GM23338 (cell line): ENCODE measurements at places on chromosomes 2 and 18.

DNA sequence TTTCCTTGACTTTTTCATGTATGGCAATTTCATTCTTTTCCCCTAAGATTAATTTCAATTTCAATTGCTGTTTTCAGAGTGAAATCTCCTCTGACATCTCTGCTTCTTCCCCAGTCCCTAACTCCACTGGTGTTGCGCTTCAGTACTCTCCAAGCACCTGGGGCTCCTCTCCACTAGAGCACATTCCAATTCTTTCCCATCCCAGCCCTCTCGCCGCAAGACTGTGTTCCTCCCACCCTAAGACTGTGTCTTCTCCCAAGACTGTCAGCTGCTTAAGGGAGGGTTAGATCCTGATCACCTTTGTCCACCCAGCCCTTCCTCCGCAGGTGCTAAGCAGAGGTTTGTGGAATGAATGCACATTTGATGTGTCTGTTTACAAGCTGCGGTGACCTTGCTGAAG lies 255.7 kb upstream of the CCDC68 start:
- DNase-seq = peak; percentile 33

- no peak for DNase-seq
Measured at GRCh38 chr2:166117491-166117890, 10.3 kb downstream of the SCN1A start.

DNA sequence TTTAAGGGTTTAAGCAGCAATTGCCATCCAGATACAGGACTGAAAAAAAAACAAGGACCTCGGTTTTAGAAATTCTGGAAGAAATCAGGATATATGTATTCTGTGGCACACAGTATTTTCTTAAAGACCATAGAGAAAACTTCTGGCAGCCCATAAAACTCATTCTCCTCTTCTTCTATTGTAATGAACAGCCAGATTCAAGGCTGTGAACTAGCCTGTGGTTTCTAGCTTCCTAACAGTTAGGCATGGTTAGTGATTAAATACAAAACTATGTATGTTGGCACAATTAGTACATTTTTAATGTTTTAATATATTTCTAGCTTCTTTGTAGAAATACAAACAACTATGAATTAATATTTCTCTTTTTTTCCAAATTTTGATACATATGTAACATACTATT lies 555.7 kb downstream of the DSC3 start:
- no peak for DNase-seq

- no peak for DNase-seq
Measured at GRCh38 chr2:151756820-151757219, 22.5 kb upstream of the NEB start.

DNA sequence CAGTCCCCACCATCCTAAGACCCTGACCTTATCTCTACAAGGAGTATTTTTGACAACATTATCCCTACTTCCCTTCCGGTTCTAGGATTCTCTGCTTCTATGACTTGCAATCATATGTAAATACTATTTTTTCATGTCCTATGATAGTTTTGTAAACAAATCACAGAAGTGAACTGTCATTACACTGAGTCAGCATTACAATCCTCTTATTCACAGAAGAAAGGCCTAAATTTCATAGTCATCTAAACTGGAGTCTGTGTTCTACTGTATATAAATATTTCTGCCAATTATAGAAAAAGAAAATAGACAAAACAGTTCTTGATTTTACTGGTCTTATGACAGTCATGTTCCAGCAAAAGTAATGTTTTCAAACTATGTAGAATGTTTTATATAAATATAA lies 265.1 kb downstream of the NCKAP5 start:
- no peak for DNase-seq

DNA sequence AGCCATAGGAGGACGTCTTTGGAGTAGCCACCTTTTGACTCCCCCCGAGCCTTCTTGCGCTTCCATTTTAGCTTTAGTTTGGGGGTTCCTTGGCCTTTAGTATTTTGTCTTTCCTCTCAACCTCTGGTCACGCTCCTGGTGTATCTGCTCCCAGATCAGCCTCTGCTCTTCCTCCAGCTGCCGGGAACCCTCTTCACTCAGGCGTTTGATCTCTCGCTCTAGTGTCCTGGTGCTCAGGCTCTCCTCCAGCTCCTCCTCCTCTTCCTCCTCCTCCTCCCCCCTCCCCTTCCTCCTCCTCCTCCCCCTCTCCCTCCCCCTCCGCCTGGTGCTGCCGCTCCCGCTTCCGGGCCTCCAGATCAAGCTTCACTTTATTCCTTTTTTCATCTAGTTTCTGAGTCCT lies 1082.3 kb upstream of the TMEFF2 start:
- DNase-seq = no peak

DNA sequence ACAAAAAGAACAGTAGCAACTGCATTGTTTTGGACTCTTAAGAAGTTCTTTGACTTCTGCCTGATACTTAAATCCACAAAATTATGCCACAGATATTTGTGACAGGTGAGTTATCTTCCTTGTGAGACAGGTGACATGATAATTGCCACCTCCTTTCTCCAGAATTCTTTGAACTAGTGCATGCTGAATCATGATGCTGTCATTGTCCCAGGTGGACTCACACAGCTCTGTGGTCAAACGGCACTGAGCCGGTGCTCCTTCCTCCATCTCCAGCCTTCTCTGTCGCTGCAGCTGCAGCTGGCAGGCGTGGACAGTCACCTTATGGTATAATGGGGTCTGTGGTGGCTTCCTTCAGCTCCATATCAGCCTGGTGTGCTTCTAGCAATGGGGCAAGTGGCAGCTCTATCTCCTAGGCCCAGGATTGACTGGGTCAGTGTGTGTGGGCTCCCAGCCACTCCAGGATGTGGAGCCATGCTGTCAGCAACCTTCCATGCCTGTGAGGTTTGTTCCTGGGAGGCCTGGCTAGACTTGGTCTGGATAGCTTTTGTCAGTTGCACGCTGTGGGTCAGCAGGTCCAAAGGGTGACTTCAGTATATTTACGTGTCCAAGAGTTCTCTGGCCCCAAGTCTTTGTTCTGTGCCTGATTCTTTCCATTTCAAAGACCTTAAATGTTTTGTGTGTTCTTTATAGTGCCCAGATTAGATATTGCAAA lies 15.7 kb downstream of the ARMC9 start:
- no peak for DNase-seq

DNA sequence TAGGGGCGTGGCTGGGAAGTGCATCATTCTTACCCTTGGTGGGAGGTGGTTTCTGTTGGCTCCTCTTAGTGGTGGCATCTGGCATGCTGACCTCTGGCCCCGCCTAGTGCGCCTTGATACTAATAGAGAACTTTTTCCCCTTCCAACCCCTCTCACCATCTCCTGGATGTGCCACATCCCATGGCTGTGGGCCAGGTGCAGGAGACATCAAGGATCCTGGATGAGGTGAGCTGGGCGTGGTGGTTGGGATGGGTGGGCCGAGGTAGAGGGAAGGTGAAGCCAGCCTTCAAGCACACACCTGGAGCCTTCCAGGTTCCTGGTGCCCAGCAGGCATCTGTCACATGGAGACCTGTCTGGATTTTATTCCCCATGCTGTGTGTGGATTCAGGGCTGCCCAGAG lies 149.2 kb downstream of the DYSF start:
- no peak for DNase-seq

DNA sequence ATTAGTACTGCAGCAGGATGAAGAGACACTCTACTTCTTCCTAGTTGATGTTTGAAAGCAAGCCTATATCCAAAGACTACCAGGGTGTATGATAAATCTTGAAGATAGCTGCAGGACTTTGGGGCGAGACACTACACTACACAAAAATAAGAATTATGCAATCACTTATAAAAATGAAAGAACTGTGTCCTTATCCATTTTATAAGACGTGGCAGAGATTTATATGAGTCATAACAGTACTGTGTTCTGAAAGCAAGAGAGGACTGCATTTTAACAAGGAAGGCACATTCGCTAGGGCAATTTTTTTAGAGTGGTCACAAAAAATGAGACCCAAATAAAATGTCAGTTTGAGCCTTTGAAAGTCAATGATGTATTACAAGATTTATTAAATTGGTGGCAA lies 617.0 kb upstream of the LINC00305 start:
- no peak for DNase-seq

GRCh38 chr2:133776936-133777573 lies 208.8 kb upstream of the NCKAP5 start:
- no peak for DNase-seq

DNA sequence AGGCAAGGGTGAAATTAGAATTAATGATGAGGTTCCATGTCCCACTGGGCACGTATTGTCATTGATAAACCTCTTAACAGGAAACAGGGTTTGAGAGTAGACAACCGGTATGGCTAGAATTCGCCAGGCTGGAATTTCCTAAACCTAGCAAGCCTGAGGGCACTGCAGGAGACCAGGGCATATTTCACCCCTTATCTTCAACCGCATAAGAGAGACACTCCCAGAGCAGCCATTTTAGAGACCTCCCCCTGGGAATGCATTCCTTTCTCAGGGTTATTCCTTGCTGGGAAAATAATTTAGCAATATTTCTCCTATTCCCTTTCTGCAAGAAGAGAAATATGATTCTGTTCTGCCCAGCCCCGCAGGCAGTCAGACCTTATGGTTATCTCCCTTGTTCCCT lies 334.6 kb upstream of the LYPD1 start:
- DNase-seq = peak; percentile 41

- peak; percentile 15 for DNase-seq
Measured at GRCh38 chr2:127530245-127531140, 4.2 kb upstream of the IWS1 start.

GRCh38 chr2:188293601-188294351 lies 2.1 kb downstream of the GULP1 start:
- DNase-seq = no peak

DNA sequence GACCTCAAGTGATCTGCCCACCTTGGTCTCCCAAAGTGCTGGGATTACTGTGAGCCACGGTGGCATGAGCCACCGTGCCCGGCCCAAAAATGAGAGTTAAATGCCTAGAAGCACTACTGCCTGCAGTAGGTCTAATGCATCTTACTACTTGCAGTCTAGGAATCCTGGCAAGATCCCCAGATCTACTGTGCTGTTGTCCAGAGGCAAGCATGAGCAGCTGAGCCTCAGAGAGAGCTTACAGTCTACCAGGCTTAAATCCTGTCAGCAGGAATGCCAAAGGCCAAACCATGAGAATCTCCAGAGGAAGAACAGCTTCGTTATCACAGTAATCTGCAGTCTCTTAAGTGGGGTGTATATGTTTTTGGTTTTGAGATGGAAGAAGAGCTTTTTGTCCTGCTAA lies 54.4 kb downstream of the XRCC5 start:
- DNase-seq = no peak

DNA sequence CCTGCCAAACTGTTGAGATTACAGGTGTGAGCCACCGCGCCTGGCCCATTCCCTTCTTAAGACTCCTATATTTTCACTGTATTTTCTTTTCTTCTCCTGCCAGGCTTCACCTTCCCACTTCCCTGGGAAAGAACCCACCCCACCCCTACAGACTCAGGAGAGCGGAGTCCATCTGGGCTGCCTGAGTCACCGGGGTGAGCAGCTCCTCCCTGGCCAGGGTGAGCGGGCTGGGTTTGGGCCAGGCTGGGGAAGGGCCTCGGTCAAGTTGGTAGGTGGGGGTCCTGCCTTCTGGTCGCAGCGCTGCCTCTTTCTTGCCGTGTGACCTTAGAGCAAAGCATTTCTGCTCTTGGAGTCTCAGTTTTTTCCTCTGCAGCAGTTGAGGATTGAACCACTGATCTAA lies 2.1 kb upstream of the GAREM2 start:
- no peak for DNase-seq

GRCh38 chr2:97749581-97749980 lies 36.2 kb downstream of the ZAP70 start:
- DNase-seq = peak; percentile 18

DNA sequence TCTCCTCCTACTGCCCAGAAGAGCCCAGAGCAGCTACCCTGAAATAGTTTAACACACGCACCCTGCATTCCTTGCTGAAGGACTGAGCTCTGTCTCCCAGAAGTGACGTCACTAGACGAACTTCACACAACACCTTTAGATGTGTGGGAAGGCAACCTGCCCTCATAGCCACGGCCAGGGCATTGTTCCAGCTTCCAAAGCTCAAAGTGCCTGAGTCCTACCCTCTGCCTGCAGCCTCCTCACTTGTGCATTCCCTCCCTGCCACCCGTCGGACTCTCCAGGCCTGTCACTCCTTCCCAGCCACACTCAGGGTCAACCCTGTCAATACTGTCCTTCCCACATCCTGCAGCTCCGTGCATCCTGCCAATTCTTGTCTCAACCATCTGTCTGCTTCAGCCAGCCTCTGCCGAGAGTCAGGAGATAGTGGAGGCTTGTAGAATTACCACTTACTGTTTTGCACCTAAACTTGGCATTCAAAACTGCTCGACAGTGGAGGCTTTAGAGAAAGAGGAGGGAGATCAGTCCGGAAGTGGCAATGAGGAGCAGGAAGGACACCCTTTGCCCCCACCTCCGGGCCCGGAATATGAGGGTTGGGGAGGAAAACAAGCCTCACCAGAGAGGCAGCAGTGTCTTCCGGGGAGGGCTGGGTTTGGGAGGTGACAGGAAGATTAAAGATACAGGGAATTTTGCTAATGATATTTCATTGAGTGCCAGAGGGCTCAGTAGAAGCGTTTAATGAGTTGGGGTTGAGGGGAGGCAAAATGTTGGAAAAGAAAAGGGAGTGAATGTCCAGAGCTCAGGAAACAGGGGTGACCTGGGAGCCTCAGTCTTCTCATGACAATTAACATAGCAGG lies 72.3 kb upstream of the ATG16L1 start:
- no peak for DNase-seq

DNA sequence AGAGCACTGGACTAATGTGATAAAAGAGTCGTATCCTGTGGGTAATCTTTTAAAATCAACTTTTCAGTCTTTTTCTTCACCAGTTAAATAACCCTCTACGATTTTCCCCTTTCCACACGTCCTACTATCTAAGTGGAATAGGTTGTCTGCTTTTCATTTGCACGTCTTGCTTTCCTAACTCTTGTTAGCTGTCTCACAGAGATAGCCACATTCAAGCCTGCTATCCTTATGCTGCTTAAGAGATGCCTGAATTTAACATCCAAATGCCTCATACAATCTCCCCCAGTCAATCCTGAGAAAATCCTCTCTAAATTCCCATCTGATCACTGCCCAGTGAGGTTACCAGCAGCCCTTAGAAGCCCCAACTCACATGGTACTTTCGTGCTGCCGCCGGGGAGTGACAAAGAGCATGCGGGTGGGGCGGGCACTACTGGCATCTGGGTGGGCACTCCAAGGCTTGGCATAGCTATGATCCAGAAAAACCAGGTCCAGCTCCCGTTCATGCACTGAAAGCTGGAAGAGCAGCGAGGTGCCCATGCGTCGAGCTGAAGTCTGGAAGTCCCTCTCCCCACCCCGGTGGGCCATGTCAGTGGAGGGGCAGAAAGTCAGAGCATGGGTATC lies 1.5 kb downstream of the KANSL3 start:
- DNase-seq = no peak

GRCh38 chr2:241161646-241162281 lies 11.5 kb downstream of the PPP1R7 start:
- DNase-seq = no peak

DNA sequence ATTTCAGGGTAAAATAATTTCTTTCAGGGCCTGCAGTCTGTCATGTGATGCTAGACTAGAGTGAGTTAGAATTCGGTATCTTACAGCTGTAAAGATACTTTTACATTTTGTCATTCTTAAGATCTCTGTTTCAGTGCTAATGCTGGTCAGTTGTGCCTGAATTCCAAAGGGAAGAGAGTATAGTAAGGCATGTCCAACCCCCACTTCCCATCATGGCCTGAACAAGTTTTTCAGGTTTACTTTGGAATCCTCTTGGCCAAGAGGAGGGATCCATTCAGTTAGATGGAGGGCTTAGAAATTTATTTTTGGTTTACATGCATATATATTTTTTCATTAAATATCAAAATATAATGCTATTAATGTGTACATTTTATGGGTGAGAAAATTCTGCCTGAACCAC lies 596.6 kb downstream of the XIRP2 start:
- DNase-seq = peak; percentile 42
